ENCODE measurements at places on chromosomes 16 and 17. TPM values are rescaled to one million over a fixed set of nuclear protein-coding genes. Genes with fewer than 3 reads are reported as not detected.
A peak's percentile ranks its signal among the peaks of the same experiment; 100 is the strongest.

The MAP3K14 gene
- 10.8 TPM for total RNA-seq

The WFDC1 gene
- 5.4 TPM for total RNA-seq

The ST6GALNAC1 gene
- 1.7 TPM for total RNA-seq

The OR2C1 gene
- total RNA-seq: not detected

The TK1 gene
- 1.2 TPM for total RNA-seq

The GGA3 gene
- total RNA-seq: 25.8 TPM

DNA sequence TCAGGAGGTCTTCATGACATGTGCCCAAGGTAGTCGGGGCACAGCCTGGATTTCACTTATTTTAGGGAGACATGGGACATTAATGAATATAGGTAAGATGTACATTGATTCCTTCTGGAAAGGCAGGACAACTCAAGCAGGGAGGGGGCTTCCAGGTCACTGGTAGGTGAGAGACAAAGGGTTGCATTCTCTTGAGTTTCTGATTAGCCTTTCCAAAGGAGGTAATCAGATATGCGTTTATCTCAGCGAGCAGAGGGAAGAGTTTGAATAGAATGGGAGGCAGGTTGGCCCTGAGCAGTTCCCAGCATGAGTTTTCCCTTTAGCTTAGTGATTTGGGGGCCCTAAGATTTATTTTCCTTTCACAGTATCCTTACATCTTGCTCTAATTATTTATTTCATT lies 443.8 kb upstream of the EEF2KMT start:
- DNase-seq: no peak

GRCh38 chr16:70151391-70151790 lies 22.2 kb upstream of the CLEC18C start:
- no peak for DNase-seq

GRCh38 chr16:75256696-75257343 lies 5.4 kb upstream of the BCAR1 start:
- peak; percentile 63 for DNase-seq

DNA sequence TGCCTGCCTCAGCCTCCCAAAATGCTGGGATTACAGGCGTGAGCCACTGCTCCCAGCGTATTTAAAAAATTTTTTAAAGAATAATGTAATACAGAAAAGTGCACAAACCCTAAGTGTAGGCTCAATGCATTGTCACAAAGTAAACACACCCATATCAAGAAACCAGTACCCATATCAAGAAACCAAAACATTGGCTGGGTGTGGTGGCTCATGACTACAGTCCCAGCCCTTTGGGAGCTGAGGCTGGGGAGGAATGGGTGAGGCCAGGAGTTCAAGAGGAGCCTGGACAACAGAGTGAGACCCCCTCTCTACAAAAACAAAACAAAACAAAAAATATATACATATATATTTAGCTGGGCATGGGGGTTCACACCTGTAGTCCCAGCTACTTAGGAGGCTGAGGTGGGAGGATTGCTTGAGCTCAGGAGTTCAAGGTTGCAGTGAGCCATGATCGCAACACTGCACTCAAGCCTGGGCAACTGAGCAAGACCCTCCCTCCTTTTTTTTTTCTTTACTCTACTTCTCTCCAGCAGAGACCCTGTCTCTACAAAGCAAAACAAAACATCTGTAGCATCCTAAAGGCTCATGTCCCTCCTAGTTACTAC lies 9.3 kb upstream of the PRR14 start:
- DNase-seq: no peak

GRCh38 chr16:12498077-12498476 lies 305.6 kb downstream of the CPPED1 start:
- no peak for DNase-seq

- DNase-seq: no peak
Measured at GRCh38 chr17:62109378-62109902, 44.4 kb upstream of the MED13 start.

DNA sequence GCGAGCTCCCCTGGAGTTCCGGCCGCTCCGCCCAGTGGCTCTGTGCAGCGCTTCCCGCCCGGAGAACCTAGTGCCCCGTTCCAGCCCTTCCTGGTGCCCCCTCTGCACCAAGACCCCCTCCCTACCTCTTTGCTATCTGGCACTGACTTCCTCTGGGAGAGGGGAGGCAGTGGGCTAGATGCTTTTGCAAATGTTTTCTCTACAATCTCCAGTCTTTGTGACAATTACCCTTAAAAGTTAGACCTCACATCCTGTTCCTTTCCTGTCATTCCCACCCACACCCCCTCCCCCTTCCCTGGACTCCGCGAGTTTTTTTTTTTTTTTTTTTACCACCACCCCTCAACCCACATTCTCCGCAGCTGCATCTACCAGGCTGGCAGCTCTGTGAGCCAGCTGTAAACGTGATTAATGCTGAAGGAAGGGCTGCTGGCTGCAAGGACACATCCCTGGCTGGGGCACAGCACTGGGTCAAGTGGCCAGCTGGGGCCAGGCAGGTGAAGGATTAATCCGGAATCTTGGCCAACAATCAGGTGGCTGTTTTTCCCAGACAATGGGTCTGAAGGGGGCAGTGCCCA lies 101.5 kb downstream of the MGAT5B start:
- DNase-seq: no peak

DNA sequence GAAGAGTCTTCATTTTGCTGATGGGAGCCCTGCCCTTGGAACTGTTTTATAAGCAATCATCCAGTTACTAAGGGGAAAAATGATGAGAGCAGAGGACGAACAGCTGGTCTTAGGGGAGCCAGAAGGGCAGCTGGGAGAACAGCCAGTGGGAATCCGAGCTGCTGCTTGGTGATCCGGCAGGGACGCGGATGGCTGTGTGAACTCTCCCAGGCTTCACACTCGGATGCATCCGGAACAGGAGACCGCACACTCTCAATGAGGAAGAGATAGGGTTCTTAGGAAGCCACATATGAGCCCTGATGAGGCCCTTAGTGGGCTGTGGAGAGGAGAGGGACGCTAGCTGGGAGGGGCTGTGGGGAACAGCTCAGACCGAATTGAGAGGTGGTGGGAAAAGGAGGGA lies 5.0 kb upstream of the CACNG5 start:
- no peak for DNase-seq

GRCh38 chr16:1330260-1330914 lies 3.1 kb upstream of the BAIAP3 start:
- no peak for DNase-seq

- no peak for DNase-seq
Measured at GRCh38 chr16:27311448-27311830, 2.3 kb upstream of the IL4R start.

DNA sequence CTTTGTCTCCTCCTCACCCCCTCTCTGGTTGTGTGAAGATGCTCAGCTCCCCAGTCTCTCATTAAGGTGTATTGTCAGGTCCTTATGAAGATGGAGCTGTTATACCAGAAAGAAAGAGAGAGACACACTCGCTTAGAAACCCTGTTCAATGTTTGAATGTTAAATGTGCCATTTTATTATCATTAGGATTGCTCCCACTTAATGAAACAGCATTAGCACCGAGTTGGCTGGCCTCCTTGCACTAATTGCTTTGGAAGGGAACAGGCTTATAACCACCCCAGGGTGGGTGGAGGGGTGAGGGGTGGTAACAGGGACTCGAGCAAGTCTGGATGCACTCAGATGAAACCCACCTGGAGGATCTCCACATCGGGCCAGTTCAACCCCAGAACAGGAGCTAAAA lies 14.4 kb downstream of the PIPOX start:
- DNase-seq: no peak

DNA sequence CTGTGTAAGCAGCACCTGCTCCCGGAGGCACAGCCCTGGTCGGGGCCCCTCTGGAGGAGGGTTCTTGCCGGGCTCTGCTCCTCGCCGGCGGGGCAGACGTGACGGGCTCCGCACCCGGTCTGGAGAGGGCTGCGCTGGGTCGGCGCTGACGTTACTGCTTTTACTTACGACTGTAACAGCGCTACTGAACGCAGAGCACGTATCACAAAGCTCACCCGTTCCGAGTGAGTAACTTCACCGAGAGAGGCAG lies 1.3 kb upstream of the RAB40C start:
- peak; percentile 67 for DNase-seq

- DNase-seq: no peak
Measured at GRCh38 chr16:48538746-48539484, 71.1 kb downstream of the N4BP1 start.
